ACHN (cell line): ENCODE measurements at places on chromosomes 7 and 10.
A peak's percentile ranks its signal among the peaks of the same experiment; 100 is the strongest.

DNA sequence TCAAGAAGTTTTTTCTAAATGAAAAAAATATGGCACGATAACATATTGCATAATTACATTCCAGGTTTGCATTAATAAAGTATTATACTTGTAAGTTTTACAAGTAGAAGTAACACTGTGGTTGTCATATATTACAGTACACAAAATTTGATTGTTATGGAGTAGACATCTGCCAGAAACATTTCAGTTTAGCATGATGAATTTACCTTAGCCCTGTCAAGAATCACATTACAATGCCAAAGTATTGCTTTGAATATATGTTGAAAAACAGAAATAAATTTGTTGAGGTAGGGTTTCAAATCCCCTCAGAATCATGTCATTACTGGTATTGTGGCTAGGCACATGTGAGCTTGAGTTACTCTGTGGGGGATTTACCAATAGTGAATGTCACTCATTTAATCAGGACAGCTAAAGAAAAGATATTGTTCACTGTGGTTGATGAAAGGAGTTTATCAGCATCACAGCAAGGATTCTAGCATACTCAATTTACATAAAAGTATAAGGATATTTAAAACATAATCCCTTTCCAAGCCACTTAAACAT, 112.1 kb downstream of the MDFIC start:
- DNase-seq = no peak

GRCh38 chr7:5303061-5303460, 20.3 kb downstream of the SLC29A4 start:
- no peak for DNase-seq

DNA sequence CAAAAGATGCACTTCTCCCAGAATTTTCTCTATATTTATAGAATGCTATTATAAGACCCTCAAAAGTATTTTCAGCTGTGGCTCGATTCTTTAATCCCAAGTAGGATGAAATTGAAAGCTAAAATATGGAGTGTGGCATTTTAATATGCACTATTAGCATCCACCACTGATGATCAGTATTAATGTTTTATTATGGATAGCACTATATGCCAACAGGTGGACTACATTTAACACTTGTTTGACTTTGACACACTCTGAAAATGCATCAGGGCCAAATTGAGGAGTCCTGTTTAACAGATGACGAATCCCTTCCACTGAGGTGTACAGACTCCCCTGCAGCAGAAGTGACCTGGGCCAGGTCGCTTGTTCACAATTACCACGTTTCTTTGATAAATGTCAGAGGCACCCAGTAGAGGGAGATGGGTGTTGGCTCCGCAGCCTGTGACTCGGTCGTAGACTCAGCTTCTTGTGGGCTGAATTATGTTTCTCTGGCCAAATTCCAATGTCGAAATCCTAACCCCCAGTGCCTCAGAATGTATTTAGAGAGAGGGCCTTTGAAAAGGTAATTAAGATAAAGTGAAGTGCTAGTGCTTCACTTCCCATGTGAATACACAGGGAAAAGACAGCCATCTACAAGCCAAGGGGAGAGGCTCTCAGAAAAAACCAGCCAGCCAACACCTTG, 48.1 kb downstream of the WIPF3 start:
- no peak for DNase-seq

- DNase-seq = no peak
Observed at GRCh38 chr10:44955413-44956070, 4.1 kb upstream of the RASSF4 start.

DNA sequence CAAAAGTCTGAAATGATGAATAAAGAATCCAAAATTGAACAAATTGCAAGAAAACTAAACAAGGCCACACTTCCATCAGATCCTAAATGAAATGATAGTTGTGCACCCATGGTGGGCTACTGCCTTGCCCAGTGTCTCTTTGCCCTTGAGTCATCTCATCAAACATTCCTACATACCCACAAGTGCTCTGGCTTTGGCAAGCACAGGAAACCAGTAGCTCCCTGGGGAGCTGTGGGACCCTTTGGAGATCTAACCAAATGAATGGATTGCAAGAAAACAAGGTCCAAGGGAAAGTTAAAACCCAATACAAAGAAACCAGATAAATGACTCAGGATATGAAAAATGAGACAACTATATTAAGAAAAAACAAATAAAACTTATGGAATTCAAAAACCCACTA, 129.8 kb upstream of the TMEM229A start:
- no peak for DNase-seq

DNA sequence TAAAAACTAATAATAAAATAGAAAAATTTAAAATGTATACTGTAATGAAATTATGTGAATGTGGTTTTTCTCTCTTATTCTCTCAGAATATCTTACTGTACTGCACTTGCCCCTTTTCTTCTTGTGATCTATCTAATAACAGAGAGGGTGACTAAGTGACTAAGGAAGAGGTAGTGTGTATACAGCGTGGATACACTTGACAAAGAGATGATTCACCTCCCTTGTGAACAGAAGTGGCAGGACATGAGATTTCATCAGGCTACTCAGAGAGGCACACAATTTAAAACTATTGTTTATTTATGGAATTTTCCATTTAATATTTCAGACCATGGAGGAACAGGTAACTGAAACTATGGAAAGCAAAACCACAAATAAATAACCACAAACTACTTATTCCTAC, 806.6 kb upstream of the GHITM start:
- peak; percentile 34 for DNase-seq

DNA sequence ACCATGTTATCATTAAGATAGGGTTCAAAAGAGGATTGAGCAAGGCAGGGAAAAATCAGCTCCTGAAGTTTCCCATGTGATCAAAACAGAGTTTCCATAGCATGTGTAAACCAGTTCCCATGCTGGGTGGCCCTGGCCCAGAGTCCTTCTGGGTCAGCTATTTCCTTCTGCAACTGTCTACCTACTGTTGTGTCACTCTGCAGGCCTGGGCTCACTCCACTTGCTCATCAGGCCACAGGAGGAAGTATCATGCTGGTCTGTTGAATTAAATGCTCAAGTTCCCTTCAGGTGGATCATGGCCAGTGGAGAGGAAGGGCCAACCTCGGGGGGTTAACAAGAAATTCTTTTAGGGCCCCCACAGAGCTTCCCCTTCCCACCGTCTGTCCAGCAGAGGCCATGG, 104.7 kb downstream of the GFRA1 start:
- no peak for DNase-seq

GRCh38 chr10:124181656-124182055, 88.3 kb upstream of the CHST15 start:
- no peak for DNase-seq

GRCh38 chr10:75861582-75861981, 430.2 kb downstream of the LRMDA start:
- no peak for DNase-seq
